ENCODE measurements at places on chromosomes 3 and 15. TPM values are rescaled to one million over a fixed set of nuclear protein-coding genes. Genes with fewer than 3 reads are reported as not detected.

- no peaks in the 10 kb centered on the region for H3K36me3 ChIP-seq
- H3K27me3 ChIP-seq = no peaks in the 10 kb centered on the region
- H3K4me3 ChIP-seq = no peak overlapping the region
- no peaks in the 10 kb centered on the region for H3K4me1 ChIP-seq
- no peak for DNase-seq
These were observed 1460.3 kb upstream of the CADM2 start for GRCh38 chr3:83498361-83499016.

- no peaks in the 10 kb centered on the region for H3K27me3 ChIP-seq
- no peak for DNase-seq
- no peaks in the 10 kb centered on the region for H3K4me1 ChIP-seq
These were observed 80.0 kb downstream of the PLXNA1 start for GRCh38 chr3:127062926-127063325.

The KNSTRN gene
- 54.9 TPM for total RNA-seq

- no peaks in the 10 kb centered on the region for H3K36me3 ChIP-seq
- H3K27me3 ChIP-seq = no peaks in the 10 kb centered on the region
- no peak overlapping the region for H3K4me3 ChIP-seq
- H3K4me1 ChIP-seq = peaks cover 34% of the 10 kb centered on the region
- H3K27ac ChIP-seq = peak overlapping the region; percentile 83
- peak; percentile 91 for DNase-seq
These were observed 213.2 kb upstream of the IL12A start for GRCh38 chr3:159775372-159775961.
